ENCODE measurements at places on chromosomes 6 and 20.

DNA sequence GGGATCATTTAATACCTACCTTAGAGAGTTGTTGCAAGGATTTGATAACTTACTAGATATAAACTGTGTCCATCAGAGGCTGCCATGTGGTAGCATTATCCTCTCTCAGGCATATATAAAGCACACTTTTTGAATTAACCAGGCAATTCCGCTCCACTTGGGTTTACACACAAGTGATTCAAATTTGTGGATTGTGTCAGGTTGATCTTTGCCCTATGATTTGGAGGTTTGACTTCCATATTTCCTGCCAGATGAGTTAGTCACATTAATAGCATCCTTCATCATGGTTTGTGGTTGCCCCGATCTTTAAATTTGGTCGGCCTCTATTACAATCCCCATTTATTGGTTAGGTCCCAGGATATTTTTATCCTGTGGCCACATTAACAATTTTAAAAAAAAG is 44.8 kb upstream of the CTAGE9 start:
- DNase-seq, result no peak

- DNase-seq, result no peak
Observed at GRCh38 chr6:13411484-13411883, 75.9 kb downstream of the GFOD1 start.

GRCh38 chr20:62980970-62981369 is 25.8 kb downstream of the BHLHE23 start:
- DNase-seq, result no peak

DNA sequence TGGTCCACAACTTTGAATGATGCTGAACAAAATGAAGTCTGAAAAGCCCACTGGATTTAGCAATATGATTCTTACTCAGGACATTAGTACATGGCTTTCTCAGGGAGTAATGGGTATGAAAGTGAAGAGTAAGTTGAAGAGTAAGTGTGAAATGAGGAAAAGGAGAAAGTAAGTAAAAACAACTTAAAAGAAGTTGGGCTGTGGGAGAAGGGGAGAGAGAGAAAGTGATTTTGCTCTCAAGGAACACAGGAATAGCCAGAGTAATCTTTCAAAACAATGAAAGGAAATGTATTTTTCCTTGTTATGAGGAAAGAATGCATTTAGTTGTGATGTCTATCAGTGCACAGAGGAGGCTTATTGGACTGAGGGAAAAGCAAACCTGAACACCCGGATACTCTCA is 39.8 kb upstream of the NKAIN2 start:
- DNase-seq, result no peak

DNA sequence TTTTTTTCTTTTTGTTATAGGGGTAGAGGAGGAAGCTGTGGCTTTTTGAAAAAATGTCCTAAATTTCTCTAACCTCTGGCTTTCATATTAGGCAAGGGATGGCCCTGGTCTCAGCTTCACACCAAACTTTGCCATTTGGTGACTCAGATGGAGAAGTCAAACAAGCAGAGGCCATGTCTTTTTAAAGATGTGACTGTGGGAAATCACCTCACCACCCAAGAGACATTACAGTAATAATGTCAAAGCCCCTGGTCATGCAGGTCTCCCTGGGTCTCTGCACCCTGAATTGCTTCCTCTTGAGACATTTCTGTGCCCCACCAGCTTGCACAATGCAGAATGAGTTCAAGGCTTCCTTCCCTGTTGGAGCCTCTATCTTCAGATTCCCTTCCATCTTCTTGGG is 39.5 kb upstream of the ADGRF5 start:
- no peak for DNase-seq

GRCh38 chr6:148973538-148974208 is 226.8 kb downstream of the UST start:
- no peak for DNase-seq

- DNase-seq, result no peak
Observed at GRCh38 chr6:47655719-47656595, 42.4 kb upstream of the ADGRF4 start.

GRCh38 chr6:86147859-86148258 is 505.2 kb upstream of the SYNCRIP start:
- no peak for DNase-seq

GRCh38 chr6:83601119-83601518 is 88.8 kb downstream of the PRSS35 start:
- DNase-seq, result no peak

- no peak for DNase-seq
Observed at GRCh38 chr6:32151863-32152768, at the start of gene PRRT1. Gene PRRT1, minus strand, starts transcription at chr6:32151939. Its CDS starts 112 bp downstream, at chr6:32151827.

DNA sequence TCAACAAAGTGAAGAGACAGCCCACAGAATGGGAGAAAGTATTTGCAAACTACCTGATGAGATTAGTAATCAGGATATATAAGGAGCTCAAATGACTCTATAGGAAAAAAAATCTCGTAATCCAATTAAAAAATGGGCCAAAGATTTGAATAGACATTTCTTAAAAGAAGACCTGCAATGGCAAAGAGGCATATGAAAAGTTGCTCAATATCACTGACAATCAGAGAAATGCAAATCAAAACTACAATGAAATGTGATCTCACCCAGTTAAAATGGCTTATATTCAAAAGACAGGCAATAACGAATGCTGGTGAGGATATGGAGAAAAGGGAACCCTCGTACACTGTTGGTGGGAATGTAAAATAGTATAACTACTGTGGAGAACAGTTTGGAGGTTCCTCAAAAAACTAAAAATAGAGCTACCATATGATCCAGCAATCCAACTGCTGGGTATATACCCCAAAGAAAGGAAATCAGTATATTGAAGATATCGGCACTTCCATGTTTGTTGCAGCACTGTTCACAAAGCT is 65.0 kb downstream of the TOX2 start:
- DNase-seq, result no peak

- no peak for DNase-seq
Observed at GRCh38 chr6:88142297-88142668, 23.9 kb downstream of the CNR1 start.

GRCh38 chr6:5325173-5325572 is 63.9 kb downstream of the FARS2 start:
- DNase-seq, result no peak

DNA sequence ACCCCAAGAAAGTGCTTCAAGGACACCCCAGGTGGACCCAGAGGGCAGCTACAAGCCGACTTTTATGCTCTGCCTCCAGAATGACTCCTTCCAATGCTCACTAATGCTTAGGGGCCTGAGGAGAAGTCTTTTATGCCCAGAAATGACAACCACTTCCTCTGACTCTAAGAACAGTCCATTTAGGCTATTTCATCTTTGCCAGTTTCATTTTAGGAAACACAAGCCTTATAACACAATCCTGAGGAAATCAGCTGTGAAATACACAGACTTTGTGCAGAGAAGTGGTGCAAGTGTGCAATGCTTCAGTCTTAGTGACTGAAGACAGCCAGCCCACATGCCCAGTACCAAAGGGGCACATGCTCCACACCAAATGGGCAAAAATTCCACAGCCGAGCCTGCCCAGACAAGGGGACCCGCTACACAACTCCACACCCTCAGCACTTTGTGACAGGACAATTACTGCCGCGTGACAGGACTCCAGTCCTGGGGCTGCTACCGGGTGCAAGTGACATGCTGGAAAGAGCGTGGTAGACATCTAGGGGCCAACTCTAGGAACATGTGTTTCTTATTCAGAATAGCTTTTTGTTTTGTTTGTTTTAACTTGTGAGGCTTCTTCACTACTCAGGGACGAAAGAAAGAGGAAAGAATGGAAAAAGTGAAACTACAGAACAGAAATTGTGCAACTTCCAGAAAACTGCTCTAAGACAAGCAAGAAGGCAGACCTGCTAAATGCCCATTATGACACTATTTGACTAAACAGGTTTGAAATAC is 28.2 kb upstream of the PLAGL1 start:
- DNase-seq, result no peak

DNA sequence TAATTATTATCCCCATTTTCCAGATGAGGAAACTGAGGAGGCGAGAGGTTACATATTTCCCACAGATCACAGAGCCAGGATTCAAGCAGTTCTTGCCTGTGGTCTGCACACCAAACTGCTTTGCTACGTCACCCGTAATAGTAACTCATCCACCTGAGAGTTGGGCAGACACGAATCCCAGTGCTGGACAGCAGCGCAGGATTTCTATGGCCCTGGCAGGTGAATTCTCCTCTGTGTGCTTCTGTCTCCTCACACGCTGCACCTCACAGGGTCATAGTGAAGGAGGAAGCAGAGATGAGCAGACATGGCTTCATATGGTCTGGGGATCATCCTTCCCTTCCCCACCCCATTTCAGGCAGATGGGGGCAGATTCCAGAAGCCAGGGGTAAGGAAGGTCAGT is 127.0 kb upstream of the LRFN2 start:
- no peak for DNase-seq

GRCh38 chr6:110180228-110181008 is at the start of gene CDC40:
Gene CDC40, plus strand, starts transcription at chr6:110180427. Its CDS starts 18 bp downstream, at chr6:110180445.
- DNase-seq, result no peak

GRCh38 chr20:426566-426965 is 18.5 kb downstream of the RBCK1 start:
- DNase-seq, result no peak

GRCh38 chr6:21538186-21538798 is 55.3 kb upstream of the SOX4 start:
- no peak for DNase-seq

GRCh38 chr6:117264369-117264691 is 1.0 kb upstream of the VGLL2 start:
- no peak for DNase-seq

- DNase-seq, result no peak
Observed at GRCh38 chr6:36805917-36806316, 33.3 kb downstream of the CPNE5 start.

DNA sequence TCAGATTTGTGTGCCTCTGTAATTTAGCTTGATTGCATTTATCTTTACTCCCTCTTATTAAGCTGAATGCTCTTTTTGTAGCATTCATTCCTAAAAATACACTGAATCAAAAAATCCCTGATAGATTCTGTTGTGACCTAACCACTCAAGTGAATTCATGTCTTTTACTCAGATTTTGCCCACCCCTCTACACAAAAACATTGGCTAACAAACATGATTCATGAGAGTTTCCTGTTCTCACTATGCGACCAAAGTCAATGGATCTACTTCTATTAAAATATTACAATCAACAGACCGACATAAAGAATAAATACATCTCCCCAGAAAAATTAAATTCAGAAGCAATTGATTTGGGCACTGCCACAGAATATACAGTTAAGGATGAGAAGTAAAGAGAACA is 99.5 kb upstream of the THEMIS start:
- DNase-seq, result no peak

DNA sequence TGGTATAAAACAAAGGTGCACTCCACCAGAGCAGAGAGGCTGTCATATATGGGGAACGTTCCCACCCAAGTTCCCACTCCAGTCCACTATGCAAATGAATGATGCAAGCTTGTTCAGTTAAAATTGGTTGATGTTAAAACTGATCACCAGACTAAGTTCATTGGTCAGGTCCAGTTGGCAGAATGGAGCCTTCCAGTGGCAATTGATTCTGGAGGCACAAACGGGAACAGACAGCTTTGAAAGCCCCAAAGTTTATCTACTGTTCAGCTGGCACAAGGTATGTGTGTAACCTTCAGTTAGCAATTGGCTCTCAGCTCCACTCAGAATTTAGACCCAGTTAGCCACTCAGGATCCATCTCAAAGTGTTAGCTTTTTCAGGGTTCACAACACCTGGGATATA is 119.4 kb upstream of the CEP85L start:
- DNase-seq, result no peak

DNA sequence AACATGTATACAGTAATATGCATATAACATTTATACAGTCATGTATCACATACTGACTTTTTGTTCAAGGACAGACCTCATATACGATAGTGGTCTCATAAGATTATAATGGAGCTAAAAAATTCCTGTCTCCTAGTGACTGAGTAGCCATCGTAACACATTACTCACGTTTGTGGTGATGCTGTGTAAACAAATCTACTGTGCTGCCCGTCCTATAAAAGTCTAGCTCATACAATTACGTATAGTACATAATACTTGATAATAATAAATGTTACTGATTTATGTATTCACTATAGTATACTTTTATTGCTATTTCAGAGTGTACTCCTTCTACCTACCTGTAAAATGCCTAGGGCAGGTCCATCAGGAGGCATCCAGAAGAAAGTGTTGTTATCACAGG is 17.4 kb downstream of the SERAC1 start:
- no peak for DNase-seq

GRCh38 chr6:71404145-71404966 is 115.7 kb downstream of the OGFRL1 start:
- no peak for DNase-seq

DNA sequence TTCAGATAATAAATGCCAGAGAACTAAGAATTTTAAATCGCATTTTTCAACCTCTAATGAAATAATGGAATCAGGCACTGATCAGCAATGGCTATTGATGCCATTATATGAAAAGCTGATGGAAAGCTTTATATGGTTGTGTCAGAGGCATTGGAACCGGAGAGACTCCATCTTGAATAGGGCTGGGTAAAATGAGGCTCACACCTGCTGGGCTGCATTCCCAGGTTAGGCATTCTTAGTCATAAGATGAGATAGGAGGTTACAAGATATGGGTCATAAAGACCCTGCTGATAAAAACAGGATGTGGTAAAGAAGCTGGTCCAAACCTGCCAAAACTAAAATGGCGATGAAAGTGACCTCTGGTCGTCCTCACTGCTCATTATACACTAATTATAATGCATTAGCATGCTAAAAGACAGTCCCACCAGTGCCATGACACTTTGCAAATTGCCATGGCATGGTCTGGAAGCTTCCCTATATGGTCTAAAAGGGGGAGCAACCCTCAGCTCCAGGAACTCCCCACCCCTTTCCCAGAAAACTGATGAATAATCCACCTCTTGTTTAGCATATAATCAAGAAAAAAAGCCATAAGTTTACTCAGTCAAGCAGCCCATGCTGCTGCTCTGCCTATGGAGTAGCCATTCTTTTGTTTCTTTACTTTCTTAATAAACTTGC is 40.2 kb upstream of the CD83 start:
- no peak for DNase-seq

- no peak for DNase-seq
Observed at GRCh38 chr20:56656632-56657031, 27.5 kb downstream of the TFAP2C start.

DNA sequence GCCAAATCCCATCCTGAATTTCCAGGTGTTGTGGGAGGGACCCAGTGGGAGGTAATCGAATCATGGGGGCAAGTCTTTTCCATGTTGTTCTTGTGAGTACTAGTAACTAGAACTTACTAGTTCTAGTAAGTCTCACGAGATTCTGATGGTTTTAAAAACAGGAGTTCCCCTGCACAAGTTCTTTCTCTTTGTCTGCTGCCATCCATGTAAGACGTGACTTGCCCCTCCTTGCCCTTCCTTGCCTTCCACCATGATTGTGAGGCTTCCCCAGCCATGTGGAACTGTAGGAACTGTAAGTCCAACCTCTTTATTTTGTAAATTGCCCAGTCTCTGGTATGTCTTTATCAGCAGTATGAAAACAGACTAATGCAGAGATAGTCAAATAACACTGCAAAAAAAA is 122.7 kb upstream of the BEND6 start:
- DNase-seq, result no peak

GRCh38 chr6:69985180-69985579 is 118.8 kb downstream of the COL19A1 start:
- DNase-seq, result no peak

- DNase-seq, result no peak
Observed at GRCh38 chr6:14286144-14286543, 168.6 kb downstream of the CD83 start.
